HEK293T (cell line): ENCODE measurements at places on chromosomes 3 and 15.

DNA sequence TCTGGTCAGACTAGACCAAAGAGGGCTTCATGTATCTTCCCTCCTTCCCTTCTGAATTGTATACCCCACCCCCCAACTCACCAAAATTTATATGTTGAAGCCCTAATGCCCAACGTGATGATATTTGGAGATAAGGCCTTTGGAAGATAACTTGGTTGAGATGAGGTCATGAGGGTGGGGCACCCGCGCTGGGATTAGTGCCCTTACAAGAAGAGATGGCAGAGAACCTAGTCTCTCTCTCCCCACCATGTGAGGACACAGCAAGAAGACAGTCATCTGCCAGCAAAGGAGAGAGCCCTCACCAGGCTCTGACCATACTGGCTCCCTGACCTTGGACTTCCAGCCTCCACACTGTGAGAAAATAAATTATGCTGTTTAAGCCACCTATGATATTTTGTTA, 13.5 kb downstream of the PLCD1 start:
- DNase-seq: no peak

GRCh38 chr3:132592216-132592615, 4.9 kb upstream of the ACKR4 start:
- DNase-seq: no peak

GRCh38 chr3:127036209-127037020, 53.5 kb downstream of the PLXNA1 start:
- DNase-seq: no peak

DNA sequence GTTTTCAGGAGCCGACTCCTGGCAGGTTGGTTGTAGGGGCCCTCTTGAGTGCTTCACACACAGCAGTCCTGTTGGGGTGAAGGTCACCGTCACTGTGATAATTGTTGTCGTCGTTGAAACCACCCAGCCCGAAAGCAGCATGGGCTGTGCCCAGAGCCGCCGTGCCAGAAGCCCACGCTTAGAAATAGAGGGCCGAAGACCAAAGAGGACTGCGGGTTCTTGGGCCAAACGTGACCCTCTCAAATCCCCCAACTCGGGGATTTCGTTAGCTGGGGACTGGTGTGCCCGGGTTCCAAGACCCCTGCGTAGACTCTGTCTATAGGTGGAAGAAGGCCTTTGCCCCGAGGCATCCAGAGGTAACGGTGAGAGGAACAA, 7.5 kb upstream of the ADAMTS17 start:
- DNase-seq: no peak

- no peak for DNase-seq
Measured at GRCh38 chr15:74130155-74130848, at the start of gene ISLR2. Gene ISLR2, plus strand, starts transcription at chr15:74130586. Its CDS starts 2,169 bp downstream, at chr15:74132755.

- peak; percentile 56 for DNase-seq
Measured at GRCh38 chr15:96692826-96693225, 362.3 kb downstream of the NR2F2 start.

GRCh38 chr15:91021516-91022074, 799 bp downstream of the VPS33B start:
- DNase-seq: no peak

DNA sequence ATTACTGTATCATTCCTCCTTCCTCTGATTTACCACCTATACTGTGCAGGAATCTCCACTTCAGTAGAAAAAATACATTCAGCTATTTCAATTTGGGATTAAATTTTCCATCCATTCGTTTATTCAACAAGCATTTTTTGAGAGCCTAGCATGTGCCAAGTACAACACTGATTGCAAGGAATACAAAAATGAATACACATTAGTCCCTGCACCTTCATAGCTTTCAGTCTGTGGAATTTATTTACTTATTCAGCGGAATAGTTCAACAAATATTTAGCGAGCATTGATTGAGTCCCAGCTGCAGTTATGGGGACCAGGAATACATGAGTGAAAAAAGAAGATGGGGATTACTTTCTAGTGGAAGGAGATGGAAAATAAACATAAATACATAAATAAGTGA, 606.8 kb upstream of the TBL1XR1 start:
- no peak for DNase-seq
